Hair follicle dermal papilla cell (primary cell): ENCODE measurements at places on chromosomes 16 and 17. TPM values are rescaled to one million over a fixed set of nuclear protein-coding genes. Genes with fewer than 3 reads are reported as not detected.

MCRIP2 gene
- total RNA-seq = 13.8 and 14.8 TPM in 2 replicates

PRR35 gene
- 0.32 TPM in 1 of 2 replicates, not detected in the other for total RNA-seq

GNGT2 gene
- total RNA-seq = 0.36 and 0.81 TPM in 2 replicates

ALOX15B gene
- not detected in 2 replicates for total RNA-seq

DOC2A gene
- not detected in 2 replicates for total RNA-seq

CCDC200 gene
- not detected in 2 replicates for total RNA-seq
